ENCODE measurements at places on chromosomes 2 and 18.

- no peak for DNase-seq
Measured at GRCh38 chr2:108351889-108352288, 25.9 kb upstream of the SULT1C4 start.

DNA sequence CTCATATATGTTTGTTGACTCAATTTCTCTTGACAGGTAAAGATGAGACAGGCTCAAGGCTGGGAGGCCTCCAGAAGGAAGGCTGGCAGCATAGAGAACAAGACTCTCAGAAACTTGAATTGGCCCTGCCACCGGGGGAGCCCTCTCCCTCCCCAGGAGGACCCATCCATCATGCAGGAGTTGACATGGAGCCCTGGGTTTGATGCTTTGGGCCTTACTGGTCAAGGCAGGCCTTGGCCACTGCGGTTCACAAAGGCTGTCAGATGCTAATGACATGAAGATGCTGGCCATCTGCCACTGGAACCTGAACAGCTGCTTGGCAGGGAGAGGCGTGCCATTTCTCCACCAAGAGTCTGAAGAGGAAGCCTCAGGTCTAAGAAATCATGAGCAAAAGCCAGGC is 193.6 kb downstream of the MTCL1 start:
- no peak for DNase-seq

GRCh38 chr2:30230497-30231211 is 680 bp upstream of the LBH start:
- peak; percentile 39 for DNase-seq

DNA sequence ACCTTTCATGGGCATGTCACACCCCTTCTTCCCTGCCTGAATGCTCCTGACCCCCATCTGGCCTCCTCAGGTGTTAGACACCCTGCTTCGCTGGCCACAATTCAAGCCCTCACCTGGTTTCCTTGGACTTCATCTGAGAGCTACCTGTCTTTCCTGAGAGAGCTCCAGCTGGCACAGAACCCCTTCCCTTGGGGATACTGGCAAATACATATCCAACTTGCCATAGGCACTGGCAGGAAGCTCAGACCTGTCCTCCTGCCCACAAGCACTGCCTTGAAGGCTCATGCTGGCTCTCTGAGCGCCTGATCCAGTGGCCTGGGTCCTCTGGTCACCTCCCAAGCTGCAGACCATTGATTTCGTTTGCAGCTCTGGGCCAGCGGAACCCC is 74.1 kb upstream of the MAP4K3 start:
- DNase-seq, result no peak

DNA sequence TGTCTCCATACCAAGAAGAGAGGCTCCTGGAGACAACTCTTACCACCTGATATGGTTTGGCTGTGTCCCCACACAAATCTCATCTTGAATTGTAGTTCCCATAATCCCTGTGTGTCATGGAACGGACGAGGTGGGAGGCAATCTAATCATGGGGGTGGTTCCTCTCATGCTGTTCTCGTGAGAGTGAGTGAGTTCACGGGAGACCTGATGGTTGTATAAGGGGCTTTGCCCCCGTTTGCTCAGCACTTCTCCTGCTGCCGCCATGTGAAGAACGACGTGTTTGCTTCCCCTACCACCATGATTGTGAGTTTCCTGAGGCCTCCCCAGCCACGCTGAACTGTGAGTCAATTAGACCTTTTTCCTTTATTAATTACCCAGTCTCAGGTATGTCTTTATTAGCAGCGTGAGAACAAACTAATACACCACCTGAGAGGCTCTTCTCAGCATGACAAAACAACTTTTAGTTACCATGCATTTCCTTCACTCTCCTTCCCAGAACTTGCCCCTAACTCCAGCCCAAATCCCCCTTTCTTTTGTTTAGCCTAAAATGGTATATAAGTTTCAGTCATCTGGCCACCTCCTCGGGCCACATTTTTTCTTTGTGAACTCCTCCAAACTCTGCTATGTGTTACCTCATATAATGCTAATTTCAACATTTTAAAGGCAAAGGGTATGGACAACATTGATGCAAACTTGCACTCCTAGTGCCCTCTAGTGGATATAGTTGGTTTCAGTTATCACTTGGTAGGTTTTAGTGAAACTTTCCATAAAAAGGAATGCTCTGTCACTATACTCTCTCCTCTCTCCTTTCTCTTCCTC is 58.6 kb upstream of the SLC25A52 start:
- DNase-seq, result no peak

DNA sequence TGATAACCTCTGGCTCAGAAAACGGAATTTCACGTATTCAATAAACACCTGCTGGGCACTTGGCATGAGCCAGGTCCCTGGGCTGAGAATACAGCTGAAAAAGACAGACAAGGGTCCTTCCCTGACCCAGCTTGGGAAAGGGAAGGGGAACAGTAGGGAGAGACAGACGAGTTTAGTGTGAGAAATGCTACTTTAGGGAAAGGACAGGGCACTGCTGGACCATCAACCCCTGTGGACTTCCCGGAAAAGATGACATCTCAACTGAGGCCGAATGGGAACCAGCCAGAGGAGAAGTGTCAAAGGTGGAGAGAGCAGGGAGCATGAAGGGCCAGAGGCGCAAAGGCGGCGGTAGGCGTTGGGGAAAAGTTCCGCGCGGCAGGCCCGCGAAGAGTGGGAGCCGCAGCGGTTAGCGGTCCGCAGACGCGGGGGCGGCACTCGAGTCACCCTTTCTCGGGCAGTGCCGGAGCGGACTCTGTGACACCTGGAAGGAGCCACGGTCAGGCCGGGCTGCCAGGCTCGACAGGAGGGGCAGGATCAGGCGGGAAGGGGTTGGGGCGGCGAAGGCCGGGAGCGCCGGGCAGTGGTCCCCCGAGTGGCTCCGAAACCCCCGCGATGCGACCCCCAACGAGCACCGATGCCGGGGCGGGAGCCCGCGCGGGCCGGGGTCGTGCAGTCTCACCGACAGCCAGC is 519 bp downstream of the TEX261 start:
- DNase-seq, result peak; percentile 46

DNA sequence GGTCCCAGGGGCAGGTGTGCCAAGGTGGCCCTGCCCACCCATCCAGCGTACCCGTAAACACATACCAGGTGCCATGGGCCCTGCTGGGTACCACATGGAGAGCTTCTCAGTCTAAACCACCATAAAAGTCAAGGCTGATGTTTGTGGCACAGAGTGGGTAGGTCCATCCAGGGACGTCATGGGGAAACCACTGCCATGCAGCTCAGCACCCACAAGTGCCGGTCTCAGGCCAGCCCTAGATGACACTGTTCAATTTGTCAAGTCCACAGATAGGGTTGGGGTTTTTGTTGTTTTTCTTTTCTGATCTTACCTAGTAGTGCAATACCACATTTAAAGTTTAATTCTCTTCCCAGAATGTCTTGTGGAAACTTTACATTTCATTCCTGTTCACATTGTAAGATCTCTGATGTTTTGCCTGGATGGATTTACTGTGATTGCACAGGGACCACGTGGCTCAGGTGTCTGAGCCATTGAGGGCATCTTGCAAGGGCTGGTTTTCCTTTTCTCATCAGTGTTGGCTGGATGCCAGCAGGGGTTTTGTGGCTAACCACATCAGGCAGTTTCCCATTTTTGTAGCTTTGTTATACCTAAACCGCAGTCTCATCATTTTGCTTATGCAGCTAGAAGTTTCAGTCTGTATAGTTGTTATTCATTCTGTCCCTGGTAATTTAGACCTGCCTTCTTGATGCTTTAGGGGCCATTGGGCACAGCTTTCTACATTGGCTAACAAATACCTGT is 64.7 kb downstream of the STK25 start:
- DNase-seq, result peak; percentile 91

GRCh38 chr2:66000901-66001300 is 434.0 kb upstream of the MEIS1 start:
- DNase-seq, result no peak

DNA sequence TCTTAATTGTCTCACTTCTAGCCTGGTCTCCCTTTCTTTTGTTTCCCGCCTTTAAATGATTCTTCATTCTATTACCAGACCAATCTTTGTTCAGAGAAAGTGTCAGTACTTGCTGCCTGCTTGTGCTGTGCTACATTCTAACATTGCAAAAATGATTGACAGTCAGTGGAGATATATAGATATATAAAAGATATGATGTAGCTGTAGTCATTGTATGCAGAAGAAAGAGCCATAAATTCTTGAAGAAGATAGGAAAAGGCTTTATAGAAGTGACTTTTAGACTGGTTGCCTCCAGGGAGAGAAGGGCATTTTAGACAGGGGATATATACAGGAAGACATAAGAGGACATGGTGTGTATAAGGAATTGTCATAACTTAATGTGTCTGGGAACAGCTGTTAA is 13.6 kb downstream of the AGPS start:
- DNase-seq, result no peak
